Pancreas (tissue), 10 donors: ENCODE measurements at places on chromosomes 11 and 22. TPM values are rescaled to one million over a fixed set of nuclear protein-coding genes. Genes with fewer than 3 reads are reported as not detected.

KCNJ1 gene
- 0.06 TPM for total RNA-seq

GGT1 gene
- 23.5 TPM for total RNA-seq

MRE11 gene
- total RNA-seq = 12.6 TPM

SMC1B gene
- total RNA-seq = not detected

DEFB131B gene
- total RNA-seq = not detected

SPI1 gene
- 6.4 TPM for total RNA-seq

GLYATL1 gene
- total RNA-seq = 2.7 TPM
